Neural crest cell (in vitro differentiated cells): ENCODE measurements at places on chromosomes 12 and 14. TPM values are rescaled to one million over a fixed set of nuclear protein-coding genes. Genes with fewer than 3 reads are reported as not detected.

DNA sequence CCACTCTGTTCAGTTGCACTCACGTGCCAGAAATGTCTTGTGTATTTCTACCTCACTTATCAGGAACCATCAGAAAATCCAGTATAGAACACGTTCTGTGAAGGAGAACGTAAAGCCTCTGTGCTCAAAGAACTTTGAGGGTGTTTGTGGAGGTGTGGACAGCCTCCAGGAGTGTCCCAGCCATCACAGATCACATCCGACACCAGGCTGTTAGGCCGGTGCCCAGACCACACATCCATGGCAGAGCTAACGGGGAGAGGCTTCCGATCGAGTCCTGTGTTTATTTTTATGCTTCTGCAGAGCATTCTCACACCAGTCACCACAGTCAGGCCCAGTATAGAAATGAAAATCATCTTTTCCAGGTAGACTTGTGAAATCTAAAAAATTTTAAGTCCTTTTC, 53.6 kb downstream of the TPCN1 start:
- no peaks in the 10 kb centered on the region for H3K27me3 ChIP-seq
- peak overlapping the region; percentile 78 for H3K27ac ChIP-seq
- DNase-seq: no peak

DNA sequence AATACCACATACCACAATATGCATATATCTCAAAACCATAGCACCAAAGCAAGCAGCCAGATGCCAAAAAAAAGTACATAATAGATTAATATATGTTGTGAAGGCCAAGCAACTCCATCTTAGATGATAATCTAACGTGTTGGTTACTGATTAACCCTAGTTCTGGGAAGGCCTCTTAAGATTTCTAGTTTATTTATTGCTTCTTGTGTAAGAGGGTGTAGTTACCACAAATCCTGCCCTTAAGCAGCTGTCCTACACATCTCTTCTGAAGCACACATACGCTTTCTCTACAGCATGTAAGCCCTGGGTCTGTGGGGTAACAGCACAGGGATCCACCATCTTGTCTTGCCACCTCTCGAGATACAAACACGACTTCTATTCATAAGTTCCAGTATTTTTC, 236.8 kb upstream of the AVPR1A start:
- no peaks in the 10 kb centered on the region for H3K36me3 ChIP-seq
- no peaks in the 10 kb centered on the region for H3K27me3 ChIP-seq
- DNase-seq: no peak
- H3K4me3 ChIP-seq: no peak overlapping the region
- H3K27ac ChIP-seq: no peak overlapping the region
- no peaks in the 10 kb centered on the region for H3K4me1 ChIP-seq

DNA sequence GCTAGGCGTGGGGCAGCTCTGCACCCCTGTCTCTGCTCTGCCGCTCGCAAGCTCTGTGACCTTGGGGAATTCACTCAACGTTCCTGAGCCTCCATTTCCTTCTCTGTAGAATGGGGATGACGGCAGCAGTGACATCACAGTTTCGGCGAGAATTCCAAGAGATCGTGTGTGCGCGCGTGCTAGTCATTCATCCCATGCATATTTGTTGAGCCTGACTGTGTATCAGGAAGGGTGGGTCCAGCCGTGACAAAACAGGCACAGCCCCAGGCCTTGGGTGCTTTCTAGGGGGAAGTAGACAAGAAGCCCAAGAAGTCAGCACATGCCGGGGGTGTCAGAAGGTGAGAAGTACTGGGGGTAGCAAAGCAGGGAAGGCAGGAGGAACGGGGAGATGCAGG, 145.6 kb upstream of the NCOR2 start:
- DNase-seq: no peak
- no peak overlapping the region for H3K27ac ChIP-seq
- H3K4me1 ChIP-seq: peaks cover 35% of the 10 kb centered on the region
- peaks cover 3% of the 10 kb centered on the region for H3K27me3 ChIP-seq
- H3K36me3 ChIP-seq: no peaks in the 10 kb centered on the region
- no peak overlapping the region for H3K4me3 ChIP-seq

GPN3 gene
- 27.3 and 28.1 TPM in 2 replicates for total RNA-seq

LMO3 gene
- total RNA-seq: 26.5 and 34.1 TPM in 2 replicates
